ENCODE measurements at places on chromosomes 7 and 10.

DNA sequence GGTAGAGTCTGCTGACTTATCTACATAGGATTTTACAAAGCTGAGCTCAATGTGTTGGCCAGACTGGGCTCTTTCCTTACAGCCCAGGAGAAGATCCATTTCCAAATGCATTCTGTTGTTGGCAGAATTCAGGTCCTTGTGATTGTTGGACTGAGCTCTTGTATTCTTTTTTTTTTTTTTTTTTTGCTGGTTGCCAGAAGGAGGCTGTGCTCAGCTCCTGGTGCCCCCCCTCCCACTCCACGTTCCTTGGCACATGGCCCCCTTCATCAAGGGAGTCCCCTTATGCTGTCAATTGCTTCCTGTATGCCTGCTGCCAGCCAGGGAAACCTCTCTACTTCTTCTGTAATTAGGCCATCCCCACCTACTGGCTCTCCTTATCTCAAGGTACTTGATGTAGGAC is 518.1 kb upstream of the AKR1E2 start:
- no peak for DNase-seq

DNA sequence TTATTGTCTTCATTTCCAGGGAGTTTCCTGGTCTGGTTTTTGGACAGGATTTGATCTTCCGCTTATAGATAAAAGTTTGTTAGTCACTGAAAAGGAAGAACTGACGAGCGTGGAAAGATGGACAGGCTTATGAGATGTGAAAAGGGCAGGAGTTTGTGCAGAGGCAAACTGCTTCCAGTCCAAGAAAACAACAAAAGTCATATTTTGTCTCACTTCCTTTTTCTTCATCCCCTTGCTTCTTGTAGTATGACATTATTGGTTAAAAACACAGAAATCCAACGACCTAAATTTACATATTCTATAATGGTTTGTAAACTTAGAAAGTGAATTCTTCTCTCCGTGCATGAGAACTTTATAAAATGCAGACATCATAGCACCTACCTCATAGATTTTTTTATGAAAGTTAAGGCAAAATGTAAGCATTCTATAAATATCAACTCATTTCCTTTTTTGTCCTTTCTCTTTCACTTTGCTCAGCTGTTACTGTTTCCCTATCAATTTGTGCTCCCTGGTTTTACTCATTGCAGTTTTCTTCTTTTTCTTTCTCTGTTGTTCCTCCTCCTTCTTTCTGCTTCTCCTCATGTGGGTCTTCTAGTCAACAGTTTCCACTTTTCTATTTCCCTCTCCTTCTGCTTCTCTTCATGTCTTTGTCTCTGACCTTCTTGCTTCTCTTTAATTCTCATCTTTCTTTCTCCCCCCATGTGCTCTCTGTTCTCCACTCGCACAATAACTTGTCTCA is 370.2 kb downstream of the ARL4A start:
- no peak for DNase-seq

GRCh38 chr7:105304040-105304895 is 84.5 kb downstream of the SRPK2 start:
- no peak for DNase-seq

GRCh38 chr7:30312178-30312577 is 27.8 kb downstream of the ZNRF2 start:
- DNase-seq = no peak

DNA sequence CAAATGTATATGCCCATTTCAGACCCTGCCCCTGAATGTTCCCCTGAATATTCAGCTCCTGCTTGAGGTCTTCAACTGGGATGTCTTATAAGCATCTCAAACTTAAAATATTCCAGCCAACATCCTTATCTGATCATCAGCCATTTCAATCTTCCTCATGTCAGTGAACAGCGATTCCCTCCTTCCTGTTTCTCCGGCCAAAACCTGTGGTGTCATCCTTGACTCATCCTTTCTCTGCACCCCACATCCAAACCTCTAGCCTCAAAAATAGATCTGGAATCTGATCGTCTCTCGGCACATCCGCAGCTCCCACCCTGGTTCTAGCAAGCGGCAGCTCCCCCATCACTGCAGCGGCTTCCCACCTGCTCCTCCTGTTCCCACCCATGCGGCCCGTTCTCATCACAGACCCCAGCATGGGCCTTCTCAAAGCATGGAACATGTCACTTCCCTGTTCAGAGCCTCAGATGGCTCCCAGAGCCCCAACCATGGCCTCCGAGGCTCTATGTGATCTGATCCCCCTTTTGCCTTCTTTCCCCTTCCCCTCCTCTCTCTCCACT is 165.7 kb downstream of the HECW1 start:
- no peak for DNase-seq

- DNase-seq = no peak
These were observed 82.9 kb downstream of the SEMA3D start for GRCh38 chr7:85103962-85104361.

DNA sequence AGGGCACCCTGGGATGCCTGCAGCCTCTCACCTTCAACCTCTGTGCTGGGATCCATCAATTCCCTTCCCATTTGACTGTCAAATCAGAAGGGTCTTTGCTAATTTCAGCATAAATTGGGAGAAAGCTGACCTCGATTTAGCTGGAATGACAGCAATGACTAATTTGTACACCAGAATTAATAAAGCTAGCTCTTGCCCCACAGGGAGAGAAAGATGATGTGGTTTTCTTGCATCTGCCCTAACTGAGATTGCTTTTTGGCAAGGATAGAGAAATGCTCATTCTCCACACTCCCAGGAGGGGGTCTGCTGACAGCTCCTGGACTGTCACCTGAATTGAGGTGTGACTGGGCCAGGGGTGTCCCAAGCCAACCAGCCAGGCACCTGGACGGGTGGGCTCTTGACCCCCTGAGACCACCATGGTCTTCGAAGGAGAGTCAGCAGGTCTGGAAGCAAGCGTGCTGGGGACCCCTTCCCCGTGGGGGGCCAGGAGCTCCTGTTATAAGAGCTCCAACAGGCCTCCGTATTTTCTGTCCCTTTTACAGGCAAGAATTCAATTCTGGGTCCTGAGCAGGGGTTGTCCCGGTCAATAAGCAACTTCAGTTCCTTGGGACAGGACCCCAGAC is 42.1 kb downstream of the RBM17 start:
- no peak for DNase-seq

GRCh38 chr10:90288391-90288933 is 569.4 kb downstream of the HTR7 start:
- DNase-seq = no peak

GRCh38 chr10:34078017-34078744 is 736.9 kb downstream of the PARD3 start:
- DNase-seq = no peak

- DNase-seq = no peak
These were observed 89.3 kb downstream of the SLIT1 start for GRCh38 chr10:97096261-97097083.

- DNase-seq = no peak
These were observed 317.1 kb downstream of the WDR37 start for GRCh38 chr10:1373287-1373686.

DNA sequence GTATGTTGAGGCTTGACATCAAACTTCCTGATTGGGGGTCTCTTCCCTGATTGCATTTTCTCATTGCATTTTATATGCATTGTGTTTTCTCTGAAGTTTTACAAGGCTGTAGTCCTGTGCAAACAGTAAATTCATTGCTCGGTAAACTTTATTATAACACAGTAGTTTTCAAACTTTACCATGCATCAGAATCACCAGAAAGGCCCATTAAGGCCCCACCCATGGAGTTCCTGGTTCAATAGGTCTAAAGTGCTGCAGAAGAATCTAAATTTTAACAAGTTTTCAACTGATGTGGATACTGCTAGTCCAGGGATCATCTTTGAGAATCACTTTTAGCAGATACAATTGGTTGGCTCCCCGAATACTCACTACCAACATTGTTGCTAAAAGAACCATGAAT is 634.7 kb upstream of the LRRTM3 start:
- DNase-seq = no peak

DNA sequence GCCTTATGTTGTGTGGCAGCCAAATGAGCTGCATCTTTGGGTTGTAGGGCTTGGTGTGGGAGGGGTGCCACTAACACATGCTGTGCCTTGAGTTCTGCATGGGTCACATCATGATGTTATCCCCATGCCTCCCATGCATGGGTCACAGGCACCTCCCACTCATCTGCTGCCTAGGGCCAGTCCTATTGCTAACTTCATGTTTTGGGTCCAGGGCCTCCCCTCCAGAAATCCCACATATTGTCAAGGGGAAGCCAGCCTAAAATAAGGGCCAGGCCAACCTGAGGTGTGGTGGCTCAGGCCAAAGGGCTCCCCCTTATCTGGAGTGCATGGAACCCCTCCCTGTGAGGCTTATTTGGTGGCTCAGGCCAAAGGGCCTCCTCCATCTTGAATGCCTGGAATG is 299.0 kb downstream of the RPS24 start:
- no peak for DNase-seq

All from NCI-H524 treated with DMSO at 0.1 percent for 48 hours (cell line).